Inflammatory macrophage treated with lipopolysaccharide for 1 hour (primary cell): ENCODE measurements at places on chromosomes 16 and 17.

GRCh38 chr16:80463326-80463725 lies 77.5 kb upstream of the DYNLRB2 start:
- DNase-seq: no peak

GRCh38 chr17:48413613-48414405 lies 16.2 kb downstream of the SKAP1 start:
- no peak for DNase-seq

DNA sequence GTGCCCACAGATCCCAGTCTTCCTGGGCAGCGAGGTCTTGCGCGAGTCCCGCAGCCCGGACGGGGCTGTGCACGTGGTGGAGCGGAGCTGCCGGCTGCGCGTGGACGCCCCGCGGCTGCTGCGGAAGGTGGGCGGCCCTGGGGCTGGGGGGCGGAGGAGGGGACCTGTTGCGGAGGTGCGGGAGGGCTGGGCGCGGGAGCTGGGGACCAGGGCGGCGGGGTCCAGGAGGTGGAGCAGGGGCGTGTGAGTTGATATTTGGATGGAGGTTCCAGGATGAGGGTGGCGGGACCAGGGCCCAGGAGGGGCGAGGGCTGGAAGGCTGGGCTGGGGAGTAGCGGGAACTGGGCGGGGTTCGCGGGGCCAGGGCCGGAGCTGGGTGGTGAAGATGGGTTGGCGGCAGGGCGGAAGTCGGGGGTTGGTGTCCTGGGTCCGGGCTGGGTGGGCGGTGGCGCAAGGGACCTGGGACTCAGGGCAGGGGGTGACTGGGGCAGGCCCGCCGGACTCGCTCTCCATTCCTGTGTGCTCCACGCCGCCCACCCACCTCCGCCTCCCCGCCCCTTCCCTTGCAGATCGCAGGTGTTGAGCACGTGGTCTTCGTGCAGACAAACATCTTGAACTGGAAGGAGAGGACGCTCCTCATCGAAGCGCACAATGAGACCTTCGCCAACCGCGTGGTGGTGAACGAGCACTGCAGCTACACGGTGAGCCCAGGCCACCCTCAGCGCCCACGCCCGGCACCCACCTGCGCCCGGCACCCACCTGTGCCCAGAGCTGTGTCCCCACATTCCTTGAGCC lies 29.6 kb downstream of the SEC14L5 start:
- no peak for DNase-seq

- DNase-seq: no peak
Observed at GRCh38 chr16:87368029-87368770, 15.4 kb downstream of the FBXO31 start.

- DNase-seq: peak; percentile 15
Observed at GRCh38 chr17:49646391-49647255, 31.3 kb downstream of the SPOP start.

- no peak for DNase-seq
Observed at GRCh38 chr16:27460663-27461482, 58.9 kb downstream of the IL21R start.

GRCh38 chr16:18048853-18049546 lies 287.5 kb downstream of the NPIPA8 start:
- DNase-seq: no peak

DNA sequence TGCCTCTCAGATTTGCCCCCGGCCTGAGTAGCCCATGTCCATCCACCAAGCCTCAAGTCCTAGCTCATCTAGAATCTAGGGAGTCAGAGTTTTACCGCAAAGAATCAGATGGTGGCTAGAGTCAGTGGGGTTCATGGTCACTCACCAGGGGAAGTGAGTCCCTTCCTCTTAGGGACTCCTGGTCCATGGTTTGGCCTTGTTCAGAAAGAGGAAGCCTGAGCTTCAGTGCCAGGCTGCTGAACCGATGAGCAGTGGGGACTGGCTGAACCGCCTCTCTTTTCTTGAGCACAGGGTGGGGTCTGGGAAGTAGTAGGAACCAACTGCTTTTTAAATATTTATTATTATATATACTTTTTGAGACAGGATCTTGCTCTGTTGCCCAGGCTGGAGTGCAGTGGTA lies 160.3 kb downstream of the NTN1 start:
- DNase-seq: no peak

GRCh38 chr16:84449156-84450140 lies 55.0 kb downstream of the MEAK7 start:
- DNase-seq: no peak

DNA sequence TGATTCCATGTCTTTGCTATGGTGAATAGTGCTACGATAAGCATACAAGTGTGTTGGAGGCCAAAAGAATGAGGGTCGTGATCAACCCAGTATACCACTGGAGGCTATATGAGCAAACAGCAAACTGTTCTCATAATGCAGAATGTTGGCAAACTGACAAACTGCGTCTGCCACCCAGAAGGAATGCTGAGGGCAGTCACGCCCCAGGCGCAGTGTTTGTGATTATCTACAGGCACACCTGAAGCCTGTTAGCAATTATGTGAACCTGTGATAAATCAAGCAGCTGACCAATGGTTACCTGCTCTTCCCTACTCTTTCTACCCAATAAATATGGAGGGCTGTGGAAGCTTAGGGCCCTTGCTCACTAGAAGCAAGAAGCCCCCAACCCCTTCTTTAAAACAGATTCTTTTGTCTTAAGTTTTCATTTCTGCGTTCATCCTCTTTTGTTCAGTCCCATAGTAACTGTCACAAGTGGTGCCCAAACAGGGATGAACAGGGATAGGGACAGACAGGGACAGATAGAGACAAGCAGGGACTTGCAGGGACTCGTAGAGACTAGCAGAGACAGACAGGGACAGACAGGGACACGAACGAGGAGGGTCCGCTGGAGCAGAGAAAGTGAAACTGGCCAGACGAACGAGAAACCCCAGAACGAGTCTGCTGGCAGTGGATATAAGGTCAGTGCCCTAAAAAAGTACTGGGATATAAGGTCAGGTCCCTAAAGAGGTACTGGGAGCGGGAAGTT lies 25.1 kb downstream of the CD300LG start:
- DNase-seq: no peak

DNA sequence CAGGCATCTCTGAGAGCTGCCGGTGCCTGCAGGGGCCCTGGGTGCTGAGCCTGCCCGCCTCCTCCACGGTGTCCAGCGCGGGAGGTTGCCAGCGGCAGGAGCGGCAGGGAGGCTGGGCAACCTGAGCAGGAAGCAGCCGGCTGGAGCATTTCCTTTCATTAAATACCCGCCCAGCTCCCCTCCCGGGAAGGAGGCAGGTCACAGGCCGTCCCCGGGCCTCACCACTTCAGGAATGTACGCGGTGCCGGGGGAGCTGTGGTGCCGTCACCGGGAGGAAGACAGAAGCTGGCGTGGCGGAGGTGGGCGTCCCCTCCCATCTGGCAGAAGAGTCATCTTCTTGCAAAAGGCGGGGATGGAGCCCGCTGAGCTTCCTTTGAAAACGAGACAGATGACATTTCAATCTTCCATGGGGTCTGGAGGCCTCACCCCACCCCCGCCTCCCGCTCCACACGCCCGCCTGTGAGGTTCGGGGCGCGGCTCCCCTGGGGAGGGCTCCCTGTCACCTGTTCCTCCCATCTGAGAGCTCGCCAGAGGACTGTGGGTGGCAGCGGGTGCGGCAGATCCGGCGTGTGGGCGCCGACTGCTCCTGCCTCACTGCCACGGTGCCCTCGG lies 16.0 kb downstream of the SOX8 start:
- peak; percentile 36 for DNase-seq
